ENCODE measurements at places on chromosomes 1 and 21. TPM values are rescaled to one million over a fixed set of nuclear protein-coding genes. Genes with fewer than 3 reads are reported as not detected.

The ADCY10 gene
- total RNA-seq, result 0.33 TPM

The OR2T27 gene
- not detected for total RNA-seq

The PKP1 gene
- 0.99 TPM for total RNA-seq

The RBBP5 gene
- total RNA-seq, result 19.2 TPM

The PROK1 gene
- total RNA-seq, result 0.17 TPM

The KRTAP10-5 gene
- not detected for total RNA-seq

The RSPH1 gene
- 14.3 TPM for total RNA-seq

The KCNT2 gene
- total RNA-seq, result 43.1 TPM

The DIRAS3 gene
- total RNA-seq, result 3.6 TPM

The DNASE2B gene
- total RNA-seq, result 0.22 TPM

The CHRM3 gene
- 26.8 TPM for total RNA-seq

The FAM177B gene
- 0.40 TPM for total RNA-seq

The ARV1 gene
- total RNA-seq, result 28.7 TPM

The PDPN gene
- 28.9 TPM for total RNA-seq

The IPO9 gene
- 39.3 TPM for total RNA-seq

The LRRC39 gene
- 4.1 TPM for total RNA-seq

The FYB2 gene
- 2.4 TPM for total RNA-seq

The EPHA2 gene
- 5.0 TPM for total RNA-seq

The OR2L2 gene
- 0.39 TPM for total RNA-seq

The GPR137B gene
- total RNA-seq, result 33.1 TPM

The TYW3 gene
- 14.5 TPM for total RNA-seq

The RASAL2 gene
- total RNA-seq, result 30.1 TPM

The ABCA4 gene
- total RNA-seq, result 31.5 TPM

The WNT3A gene
- total RNA-seq, result not detected

The S100A7A gene
- not detected for total RNA-seq
